ENCODE measurements at places on chromosomes 16 and 17.

GRCh38 chr16:6265968-6266367 is 1066.7 kb upstream of the RBFOX1 start:
- no peak for DNase-seq

DNA sequence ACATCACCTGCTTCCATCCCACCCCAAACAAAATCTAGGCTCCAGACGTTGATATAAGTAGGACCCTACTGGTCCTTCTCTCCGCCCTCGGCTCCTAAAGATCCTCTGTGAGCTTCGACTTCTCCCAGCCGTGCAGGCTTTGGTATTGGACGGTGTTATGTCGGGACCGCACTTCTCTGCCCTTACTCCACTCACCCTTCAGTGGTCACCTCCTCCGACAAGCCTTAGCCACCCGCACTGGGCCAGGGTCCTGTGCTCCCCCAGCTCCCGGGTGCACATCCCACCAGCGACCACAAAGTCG is 1.6 kb downstream of the PSMB10 start:
- no peak for DNase-seq

GRCh38 chr17:16440901-16441629 is 25.7 kb downstream of the TRPV2 start:
- no peak for DNase-seq

DNA sequence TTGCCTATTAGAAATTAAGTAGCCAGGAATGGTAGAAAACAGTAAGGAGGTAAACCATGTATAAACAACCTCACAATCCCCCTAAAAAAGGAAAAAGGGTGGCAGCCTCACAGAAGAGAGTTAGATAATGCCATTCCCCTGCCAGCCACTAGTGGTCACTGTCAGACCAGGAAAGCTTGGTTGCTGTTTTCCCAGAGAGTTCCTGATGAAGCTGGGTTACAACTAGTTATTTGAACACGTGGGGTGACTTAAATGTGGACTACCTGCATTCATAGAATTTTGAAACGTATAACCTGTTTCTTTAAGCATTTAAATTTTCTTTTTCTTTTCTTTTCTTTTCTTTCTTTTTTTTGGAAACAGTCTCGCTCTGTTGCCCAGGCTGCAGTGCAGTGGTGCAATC is 5.8 kb downstream of the GPRC5C start:
- no peak for DNase-seq

DNA sequence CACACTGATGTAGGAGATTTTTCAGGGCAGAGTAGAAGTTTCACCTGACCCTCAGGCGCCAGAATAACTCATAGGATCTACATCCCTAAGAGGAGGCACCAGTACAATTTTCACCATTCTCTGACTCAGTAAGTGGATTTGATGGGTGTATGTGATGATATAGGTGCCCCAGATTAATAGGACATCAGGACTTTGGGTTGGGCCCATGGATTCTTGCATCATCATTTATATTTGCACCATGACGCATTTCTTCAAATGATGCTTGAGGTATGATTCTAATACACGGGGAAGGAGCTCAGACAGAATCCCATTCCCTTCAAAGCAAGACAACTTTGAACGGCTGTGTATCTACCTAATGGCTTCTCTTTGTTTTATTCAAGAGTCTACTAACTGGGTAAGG is 173.2 kb downstream of the TMEM114 start:
- no peak for DNase-seq

DNA sequence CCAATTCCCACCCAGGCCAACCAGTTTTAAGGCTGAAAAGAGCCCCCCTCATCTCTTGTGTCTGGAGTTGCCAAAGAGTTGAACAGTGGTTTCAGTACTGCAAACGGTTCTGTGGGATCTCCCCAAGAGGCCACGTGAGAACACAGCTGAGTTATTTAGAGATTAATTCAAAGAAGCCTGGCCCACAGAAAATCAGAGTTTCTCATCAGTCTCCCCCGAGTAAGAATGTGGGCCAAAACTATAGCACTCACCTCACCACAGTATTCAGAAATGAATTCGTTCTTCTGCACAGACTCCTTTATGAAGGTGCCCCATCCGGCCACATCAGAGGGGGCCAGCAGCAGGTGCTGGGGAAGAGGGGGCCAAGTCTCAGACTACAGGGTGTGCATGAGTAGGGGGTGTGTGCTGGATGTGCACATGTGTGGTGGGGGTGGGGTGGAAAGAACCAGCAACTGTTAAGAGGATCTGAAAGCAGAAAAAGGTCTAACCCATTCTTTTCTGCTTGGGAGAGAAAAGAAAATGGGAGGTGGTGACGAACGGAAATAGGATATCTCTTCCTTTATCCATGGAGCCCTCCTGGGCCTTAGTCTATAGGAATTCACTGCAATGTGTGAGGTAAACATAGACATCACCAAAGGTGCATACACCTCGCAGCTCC is 22.6 kb downstream of the CNTNAP1 start:
- DNase-seq = no peak

- DNase-seq = no peak
These were observed 17.8 kb downstream of the JPH3 start for GRCh38 chr16:87620201-87620495.

GRCh38 chr17:40551091-40551878 is 14.0 kb downstream of the CCR7 start:
- DNase-seq = peak; percentile 100

- no peak for DNase-seq
These were observed 1.6 kb upstream of the TBKBP1 start for GRCh38 chr17:47692137-47692894.

DNA sequence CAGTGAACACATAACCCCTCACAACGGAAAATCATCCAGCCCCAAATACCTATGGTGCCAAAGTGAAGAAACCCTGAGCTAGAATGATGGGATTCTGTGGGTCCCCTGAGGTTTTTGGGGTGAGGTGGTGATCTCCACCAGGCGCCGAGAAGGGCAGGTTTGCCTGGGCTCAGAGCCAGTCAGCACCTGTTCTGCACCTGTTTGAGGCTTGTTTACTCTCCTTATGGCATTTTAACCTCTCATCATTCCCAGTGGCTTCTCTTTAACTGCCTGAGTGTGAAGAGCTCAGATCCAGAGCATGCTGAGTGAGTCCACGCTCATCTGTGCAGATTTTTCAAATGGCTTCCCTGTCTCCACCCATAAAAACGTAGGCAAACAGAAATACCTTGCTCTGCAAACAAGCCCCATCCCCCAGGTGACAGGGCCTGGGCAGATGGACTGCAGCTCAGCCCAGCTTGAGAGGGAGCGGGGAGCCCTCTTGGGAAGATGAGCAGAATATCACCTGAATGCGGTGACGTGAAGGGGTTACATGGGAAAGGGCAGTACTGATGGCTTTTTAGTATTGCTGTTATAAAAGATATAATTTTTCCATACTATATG is 40.1 kb upstream of the CLEC19A start:
- no peak for DNase-seq
